CD4-positive, alpha-beta T cell treated with Interleukin-17A for 4 hours (primary cell): ENCODE measurements at places on chromosomes 16 and 17.

DNA sequence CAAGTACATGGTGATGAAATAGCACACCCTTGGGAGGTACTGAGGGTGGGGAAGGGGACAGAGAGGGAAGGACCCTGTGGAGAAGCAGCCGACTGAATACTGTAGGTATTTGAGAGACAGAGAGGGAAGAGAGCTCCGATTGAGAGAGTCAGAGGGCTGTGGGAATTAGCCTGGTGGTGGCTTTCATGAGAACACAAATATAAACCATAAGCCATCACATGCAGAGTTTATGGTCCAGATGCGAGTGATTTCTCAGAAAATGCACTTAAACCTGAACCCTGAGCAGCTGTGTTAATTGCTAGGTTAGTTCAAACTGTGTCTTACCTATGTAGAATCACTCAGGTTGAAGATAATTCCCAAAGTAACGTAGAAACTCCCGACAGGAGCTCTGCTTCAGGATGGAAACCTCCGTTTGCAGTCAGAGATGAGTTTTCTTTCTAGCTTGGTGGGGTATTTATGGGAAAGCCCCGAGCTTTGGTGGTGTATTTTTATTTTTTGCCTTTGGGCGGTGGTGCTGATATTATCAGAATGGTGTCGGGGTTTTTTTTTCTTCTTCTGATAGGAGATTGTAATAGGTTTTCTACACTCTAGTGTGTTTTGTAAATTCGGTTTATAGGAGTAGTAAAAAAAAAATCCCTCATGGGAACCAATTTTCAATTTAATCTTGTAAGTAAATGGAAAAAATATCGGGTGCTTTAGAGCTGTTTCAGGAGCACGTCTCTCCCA, 184.9 kb upstream of the CACNG5 start:
- DNase-seq: no peak

DNA sequence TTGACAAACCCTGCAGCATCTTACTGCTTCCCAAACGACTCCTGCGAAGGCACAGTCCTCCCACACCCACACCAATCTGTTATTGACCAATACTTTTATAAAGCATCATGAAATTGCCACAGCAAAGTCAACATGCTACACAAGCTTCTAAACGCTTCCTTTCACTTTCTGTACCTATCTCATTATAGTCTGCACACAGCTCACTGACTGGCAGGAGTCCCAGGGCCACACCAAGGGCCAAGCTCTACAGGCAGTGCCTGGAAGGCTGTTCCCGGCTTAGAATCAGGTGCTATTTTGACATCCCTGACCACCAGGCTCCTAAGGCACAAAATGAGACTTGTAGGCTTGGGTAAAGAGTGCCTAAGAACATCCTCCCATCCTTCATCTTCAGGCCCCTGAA, 39.5 kb downstream of the USP7 start:
- no peak for DNase-seq

DNA sequence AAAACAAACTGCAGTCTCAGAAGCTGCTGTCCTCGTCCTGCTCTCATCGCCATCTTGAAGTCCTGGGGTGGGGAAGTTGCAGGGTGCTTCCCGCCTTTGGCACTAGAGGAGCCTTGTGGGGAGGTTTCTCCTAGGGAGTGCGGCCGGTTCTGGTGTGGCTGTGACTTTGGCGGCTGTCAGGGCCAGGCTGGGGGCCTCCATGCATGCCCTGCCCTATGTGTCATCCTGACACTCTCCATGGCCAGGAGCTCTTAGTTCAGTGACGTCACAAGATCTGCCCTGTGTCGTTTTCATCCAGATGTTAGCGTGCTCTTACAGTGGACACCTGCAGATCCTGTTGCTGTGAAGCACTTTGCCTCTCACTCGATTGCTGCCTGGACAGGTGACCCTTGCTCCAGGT, 49.6 kb downstream of the PLD6 start:
- no peak for DNase-seq

- DNase-seq: no peak
Observed at GRCh38 chr17:75754378-75755204, 10.4 kb downstream of the GALK1 start.

GRCh38 chr17:66678827-66679226, 156.1 kb upstream of the CACNG5 start:
- DNase-seq: no peak

GRCh38 chr16:46873201-46873600, 11.0 kb upstream of the GPT2 start:
- no peak for DNase-seq
